ENCODE measurements at places on chromosomes 6 and 20.

DNA sequence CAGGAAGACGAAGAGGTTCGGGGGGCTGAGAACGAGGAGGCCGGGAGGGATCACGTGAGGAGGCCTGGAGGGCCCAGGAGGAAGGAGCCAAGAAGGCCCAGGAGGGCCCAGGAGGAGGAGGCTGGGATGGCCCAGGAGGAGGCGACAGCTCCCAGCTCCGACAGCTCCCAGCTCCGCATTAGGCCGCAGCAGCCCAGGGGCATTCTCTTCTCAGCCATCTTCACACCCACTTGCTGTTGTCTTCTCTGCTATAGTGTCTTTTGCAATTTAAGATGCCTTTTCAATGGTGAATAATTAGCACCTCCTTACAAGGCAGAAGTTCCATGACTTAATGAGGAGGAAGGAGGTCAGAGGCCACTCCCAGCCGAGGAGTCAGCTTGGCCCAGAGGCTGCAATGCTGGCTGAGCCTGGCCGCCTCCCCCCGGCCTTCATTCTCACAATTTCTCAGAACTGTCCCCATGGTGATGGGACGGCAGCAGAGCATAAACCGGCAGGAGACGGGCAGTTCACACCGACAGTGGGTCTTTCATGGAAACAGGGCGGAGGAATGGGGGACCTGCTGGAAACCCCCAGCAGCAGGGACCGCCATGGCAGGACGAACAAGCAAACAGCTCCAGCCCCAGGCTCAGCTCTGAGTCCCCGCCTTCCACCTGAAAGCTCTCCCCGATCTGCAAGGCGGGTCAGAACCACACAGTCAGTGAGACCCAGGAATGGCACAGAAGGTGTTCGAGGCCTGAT, 45.1 kb downstream of the WDR27 start:
- DNase-seq: no peak

GRCh38 chr6:13437218-13437996, 50.0 kb downstream of the GFOD1 start:
- no peak for DNase-seq

- no peak for DNase-seq
Observed at GRCh38 chr20:51162015-51162414, 139.1 kb upstream of the KCNG1 start.

DNA sequence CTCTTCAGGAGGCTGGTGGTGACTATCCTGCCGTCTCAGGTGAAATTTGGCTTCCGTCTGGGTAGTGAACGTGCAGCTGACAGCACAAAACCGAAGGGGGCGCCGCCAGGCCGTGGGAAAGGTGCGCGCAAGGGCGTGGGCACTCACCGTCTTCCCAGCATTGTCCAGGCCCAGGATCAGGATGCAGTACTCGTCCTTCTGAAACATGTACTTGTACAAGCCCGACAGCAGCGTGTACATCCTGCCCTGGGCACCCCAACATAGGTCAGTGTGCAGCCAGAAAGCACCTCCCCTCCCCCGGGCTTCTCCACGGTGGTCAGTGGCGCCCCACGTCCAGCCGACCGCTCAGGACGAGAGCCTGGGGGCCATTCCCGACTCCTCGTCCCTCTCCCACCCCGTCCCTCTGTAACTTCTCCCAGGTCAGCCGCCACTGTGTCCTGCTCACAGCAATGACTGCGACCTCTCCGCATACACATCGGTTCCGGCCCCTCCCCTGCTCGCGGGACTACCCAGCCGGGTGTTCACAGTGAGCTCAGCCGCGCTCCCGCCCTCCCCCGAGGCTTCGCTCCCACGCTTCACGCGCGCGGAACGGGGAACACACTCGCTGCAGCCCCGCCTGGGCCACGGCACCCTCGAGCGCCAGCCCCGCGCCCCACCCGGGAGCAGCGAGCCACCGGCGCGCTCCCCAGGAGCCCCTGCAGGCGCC, 771 bp downstream of the ARFRP1 start:
- DNase-seq: peak; percentile 66

GRCh38 chr6:40542175-40542764, 44.9 kb downstream of the LRFN2 start:
- DNase-seq: no peak

DNA sequence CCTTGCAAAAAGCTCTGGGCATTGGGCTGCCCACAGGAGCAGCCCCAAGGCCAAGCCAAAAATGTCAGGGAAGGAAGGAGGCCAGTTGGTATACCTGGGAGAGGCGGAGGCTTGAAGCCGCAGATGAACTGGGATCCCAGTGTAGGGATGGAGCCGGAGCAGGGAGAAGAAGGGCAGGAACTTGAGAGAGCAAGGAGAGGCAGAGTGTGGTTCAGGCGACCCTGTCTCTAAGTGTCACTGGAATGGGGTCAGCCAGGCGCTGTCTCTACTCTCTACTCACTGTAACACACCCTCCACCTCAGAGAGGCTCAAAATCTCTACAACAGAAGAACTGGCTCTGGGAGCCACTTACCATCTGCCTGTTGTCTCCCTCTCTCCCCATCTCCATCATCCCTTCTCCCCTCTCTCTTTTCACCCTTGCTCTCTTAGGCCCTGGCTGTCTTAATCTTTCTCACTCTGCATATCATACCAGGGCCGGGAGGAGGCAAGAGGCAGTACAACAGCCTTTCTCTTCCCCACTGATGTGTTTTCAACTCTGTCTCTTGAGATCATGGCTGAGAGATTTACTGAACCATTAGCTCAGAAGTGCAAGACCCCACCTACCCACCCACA, 93.3 kb downstream of the CRYBG1 start:
- DNase-seq: no peak

All from activated CD4-positive, alpha-beta T cell treated with anti-CD3 and anti-CD28 coated beads, Interleukin-2, amount 50 U/mL, for 1 hour (primary cell).